Activated CD4-positive, alpha-beta T cell treated with anti-CD3 and anti-CD28 coated beads for 36 hours (primary cell): ENCODE measurements at places on chromosomes 3 and 15. TPM values are rescaled to one million over a fixed set of nuclear protein-coding genes. Genes with fewer than 3 reads are reported as not detected.

Gene EPHA6
- not detected for total RNA-seq

DNA sequence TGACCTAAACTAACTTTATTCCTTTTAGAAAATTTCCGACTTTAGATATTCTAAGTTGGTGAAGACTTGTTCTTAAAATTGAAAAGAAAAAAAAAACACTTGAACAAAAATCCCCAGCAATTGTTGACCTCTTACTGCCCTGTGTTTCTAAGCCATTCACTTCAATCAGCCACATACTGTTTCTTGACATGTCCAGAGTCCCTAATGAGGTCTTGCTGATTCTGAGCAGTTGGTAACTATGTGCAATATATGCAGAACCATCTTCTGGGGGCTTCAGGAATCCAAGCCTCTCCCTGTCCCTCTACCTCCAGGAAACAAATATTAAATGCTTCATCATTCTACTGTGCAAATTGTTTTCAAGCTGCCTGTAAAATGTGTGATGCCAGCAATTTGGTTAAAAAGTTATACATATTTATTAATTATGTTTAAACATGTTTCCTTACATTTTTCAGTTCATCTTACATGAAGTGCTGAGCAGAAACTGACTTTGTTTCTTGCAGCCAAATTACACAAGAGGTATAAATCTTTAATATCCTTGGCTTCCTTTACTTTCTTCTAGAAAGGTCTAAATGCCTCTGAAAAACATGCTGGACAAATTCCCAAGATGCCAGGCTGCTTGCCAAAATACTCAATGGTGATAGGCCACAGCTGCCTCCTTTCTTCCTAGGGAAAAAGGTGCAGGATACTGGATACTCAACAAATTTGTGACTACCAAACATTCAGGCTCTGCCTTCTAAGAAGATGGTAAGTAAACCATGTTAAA lies 19.8 kb upstream of the GYG1 start:
- no peak overlapping the region for H3K27ac ChIP-seq
- DNase-seq, result no peak
- no peaks in the 10 kb centered on the region for H3K4me1 ChIP-seq
- no peaks in the 10 kb centered on the region for H3K27me3 ChIP-seq

DNA sequence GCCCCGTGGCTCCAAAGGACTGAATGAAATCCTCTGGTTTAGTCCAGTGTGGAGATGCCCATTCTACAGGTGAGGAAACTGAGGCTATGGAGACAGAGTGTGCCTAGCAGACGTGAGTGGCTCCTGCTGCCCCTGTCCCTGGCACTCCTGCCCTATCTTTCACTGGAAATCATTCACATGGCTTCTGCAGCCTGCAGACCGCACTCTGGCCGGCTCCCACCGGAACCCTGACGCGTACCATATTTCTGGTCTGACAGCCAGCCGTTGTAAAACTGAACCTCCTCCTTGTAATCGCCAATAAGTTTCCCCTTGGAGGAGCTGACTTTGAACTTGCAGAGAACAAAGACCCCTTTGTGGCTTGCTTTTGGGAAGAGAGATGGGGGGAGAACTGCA lies 136.5 kb downstream of the CHSY1 start:
- peaks cover 8% of the 10 kb centered on the region for H3K4me1 ChIP-seq
- no peak for DNase-seq
- no peaks in the 10 kb centered on the region for H3K36me3 ChIP-seq

Gene ARIH1
- total RNA-seq, result 195 TPM

GRCh38 chr3:32078085-32078634 lies 28.3 kb upstream of the GPD1L start:
- no peak for DNase-seq
- no peak overlapping the region for H3K4me3 ChIP-seq
- no peaks in the 10 kb centered on the region for H3K36me3 ChIP-seq
- H3K4me1 ChIP-seq, result no peaks in the 10 kb centered on the region
- peaks cover 6% of the 10 kb centered on the region for H3K27me3 ChIP-seq
- H3K27ac ChIP-seq, result no peak overlapping the region

DNA sequence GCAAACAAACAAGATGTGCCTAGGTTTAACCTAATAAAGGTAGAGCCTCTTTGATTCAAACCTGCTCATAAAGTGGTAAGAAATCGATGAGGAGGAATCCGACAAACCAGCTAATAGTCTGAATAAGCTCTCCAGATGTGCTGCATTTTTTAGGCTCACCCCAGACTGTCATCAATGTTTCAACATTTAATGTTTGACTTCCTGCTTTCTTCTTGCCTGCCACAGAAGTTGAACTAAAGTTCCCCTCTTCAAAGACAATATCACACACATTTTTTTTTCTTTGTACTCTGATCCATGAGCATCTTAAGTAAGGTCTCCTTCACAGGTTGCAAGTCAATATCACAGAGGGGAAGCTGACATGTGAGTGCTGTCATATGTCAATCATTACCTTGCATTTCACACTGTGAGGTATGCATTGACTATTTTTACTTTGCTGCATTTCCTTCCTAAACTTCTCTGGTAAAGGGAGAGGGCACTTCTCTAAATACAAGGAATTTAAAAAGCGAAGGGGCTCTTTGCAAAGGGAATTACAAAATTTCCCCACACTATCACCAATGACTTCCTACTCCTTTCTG lies 172.3 kb upstream of the MCTP2 start:
- no peaks in the 10 kb centered on the region for H3K4me1 ChIP-seq
- H3K27ac ChIP-seq, result no peak overlapping the region
- H3K4me3 ChIP-seq, result no peak overlapping the region
- H3K36me3 ChIP-seq, result no peaks in the 10 kb centered on the region
- peaks cover 18% of the 10 kb centered on the region for H3K27me3 ChIP-seq
